ENCODE measurements at places on chromosomes 4 and X.

- no peak for DNase-seq
These were observed 108.3 kb downstream of the SHROOM3 start for GRCh38 chr4:76543378-76543777.

DNA sequence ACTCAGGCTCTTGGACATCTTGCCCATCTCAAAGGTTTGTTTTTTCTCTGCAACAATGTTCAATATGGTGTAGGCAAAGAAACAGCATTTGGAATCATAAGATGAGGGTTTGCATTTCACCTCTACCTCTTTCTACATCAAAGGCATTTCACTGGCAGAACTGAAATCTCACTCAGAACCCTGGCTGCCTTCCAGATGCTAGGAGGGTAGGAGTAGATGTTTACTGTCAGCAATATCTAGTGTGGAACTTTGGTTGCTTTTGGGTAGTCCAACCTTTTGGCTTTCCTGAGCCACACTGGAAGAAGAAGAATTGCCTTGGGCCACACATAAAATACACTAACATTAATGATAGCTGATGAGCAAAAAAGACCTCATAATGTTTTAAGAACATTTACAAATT is 297.0 kb upstream of the KLF3 start:
- DNase-seq: no peak

DNA sequence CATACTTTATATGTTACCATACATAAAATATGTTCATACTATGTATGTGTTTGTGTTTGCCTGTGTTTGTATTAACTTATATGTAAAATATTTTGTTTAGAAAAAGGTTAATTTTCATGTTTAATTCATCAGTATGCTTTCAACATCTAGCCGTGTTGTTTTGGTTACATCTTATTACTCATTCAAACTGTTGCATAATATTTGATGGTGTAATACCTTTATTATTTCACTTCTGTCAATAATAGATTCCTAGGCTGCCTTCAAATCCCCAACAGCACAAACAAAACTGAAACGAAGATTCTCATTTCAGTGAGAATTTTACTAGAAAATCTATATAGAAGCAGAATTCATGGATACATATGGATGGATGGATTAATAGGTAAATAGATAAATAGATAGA is 462.3 kb upstream of the ADGRL3 start:
- DNase-seq: no peak

- DNase-seq: no peak
These were observed 134.4 kb upstream of the INTU start for GRCh38 chr4:127498366-127498765.

GRCh38 chr4:38174801-38175200 is 214.6 kb downstream of the PTTG2 start:
- DNase-seq: no peak

DNA sequence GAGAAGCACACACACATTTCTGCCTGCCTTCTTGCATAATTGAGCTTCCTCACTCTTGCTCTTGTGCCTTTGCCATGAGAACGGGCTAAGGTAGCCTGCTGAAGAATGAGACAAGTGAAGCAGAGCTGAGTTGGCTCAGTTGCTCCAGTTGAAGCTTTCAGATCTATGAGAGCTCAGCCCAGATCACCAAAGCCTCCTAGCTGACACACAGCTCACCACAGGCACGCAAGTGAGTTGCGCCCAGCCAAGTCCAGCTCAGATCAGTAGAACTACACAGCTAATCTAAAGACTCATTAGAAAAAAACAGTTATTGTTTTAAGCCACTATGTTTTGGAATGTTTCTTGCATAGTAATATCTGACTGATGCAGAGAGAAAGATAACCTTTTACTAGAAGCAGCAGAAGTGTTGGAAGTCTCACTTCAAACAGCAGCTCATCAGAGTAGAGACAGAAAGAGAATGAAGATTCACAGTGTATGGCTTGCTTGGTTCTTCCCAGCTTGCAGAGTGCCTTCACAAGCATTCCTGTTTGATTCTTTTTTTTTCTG is 362.4 kb downstream of the MID1IP1 start:
- DNase-seq: no peak

All from DMS 273 treated with DMSO at 0.1 percent for 48 hours (cell line).